Mesenchymal stem cell (in vitro differentiated cells and primary cell): ENCODE measurements at places on chromosomes 6 and 20.

DNA sequence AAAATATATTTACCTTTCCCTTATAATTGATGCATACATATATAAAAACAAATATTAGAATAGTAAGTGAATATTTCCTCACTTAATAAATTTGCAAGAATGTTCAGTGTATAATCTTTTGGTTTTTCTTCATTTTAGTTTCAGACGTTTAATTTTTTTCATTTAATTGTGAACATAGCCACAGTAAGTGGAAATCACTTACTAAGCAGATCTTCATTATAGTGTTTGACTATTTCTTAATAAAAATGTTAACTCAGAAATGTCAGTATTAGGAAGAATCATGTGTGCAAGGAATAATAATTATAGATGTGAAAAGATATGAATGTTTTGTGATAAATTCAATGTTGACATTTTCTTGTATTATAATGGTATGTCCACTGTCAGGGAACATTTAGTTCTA is 27.4 kb downstream of the STXBP5 start:
- H3K27ac ChIP-seq = no peak overlapping the region
- no peaks in the 10 kb centered on the region for H3K27me3 ChIP-seq
- H3K36me3 ChIP-seq = no peaks in the 10 kb centered on the region
- no peak overlapping the region for H3K4me3 ChIP-seq

- DNase-seq = no peak
- H3K4me3 ChIP-seq = no peak overlapping the region
- no peak overlapping the region for H3K27ac ChIP-seq
- no peaks in the 10 kb centered on the region for H3K36me3 ChIP-seq
- peaks cover 6% of the 10 kb centered on the region for H3K4me1 ChIP-seq
- H3K27me3 ChIP-seq = peaks cover 5% of the 10 kb centered on the region
Measured at GRCh38 chr20:32485770-32486478, 99.2 kb downstream of the NOL4L start.

GRCh38 chr20:34439168-34439567 is 76.1 kb downstream of the ITCH start:
- DNase-seq = no peak
- H3K27ac ChIP-seq = no peak overlapping the region
- H3K4me1 ChIP-seq = peaks cover 3% of the 10 kb centered on the region
- peaks cover 75% of the 10 kb centered on the region for H3K36me3 ChIP-seq

GRCh38 chr20:33229843-33230242 is 6.0 kb upstream of the BPIFA1 start:
- H3K36me3 ChIP-seq = no peaks in the 10 kb centered on the region
- H3K27ac ChIP-seq = no peak overlapping the region
- no peaks in the 10 kb centered on the region for H3K4me1 ChIP-seq
- DNase-seq = no peak

GRCh38 chr6:147867433-147868226 is 359.1 kb downstream of the SAMD5 start:
- H3K27ac ChIP-seq = no peak overlapping the region
- no peaks in the 10 kb centered on the region for H3K4me1 ChIP-seq
- no peaks in the 10 kb centered on the region for H3K36me3 ChIP-seq

DNA sequence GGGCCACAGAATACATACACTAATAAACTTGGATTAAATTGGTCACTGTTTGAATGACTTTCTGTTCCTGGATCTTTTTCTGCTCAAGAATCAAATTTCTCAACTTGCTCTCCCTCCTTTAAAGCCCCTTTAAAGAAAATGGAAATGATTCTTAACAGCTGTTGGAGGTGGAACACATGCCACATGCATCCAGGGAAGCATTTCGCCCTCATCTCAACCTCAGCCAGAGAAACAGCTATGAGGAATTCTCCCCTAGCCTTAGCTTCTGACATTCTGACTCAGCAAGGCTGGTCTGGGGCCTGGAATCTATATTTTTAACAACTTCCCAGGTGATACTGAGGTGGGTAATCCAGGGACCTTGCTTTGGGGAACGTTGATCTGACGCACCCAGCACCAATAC is 263.4 kb upstream of the ECI2 start:
- peaks cover 9% of the 10 kb centered on the region for H3K4me1 ChIP-seq
- DNase-seq = no peak
- H3K27ac ChIP-seq = no peak overlapping the region
- no peaks in the 10 kb centered on the region for H3K36me3 ChIP-seq
- no peak overlapping the region for H3K4me3 ChIP-seq

DNA sequence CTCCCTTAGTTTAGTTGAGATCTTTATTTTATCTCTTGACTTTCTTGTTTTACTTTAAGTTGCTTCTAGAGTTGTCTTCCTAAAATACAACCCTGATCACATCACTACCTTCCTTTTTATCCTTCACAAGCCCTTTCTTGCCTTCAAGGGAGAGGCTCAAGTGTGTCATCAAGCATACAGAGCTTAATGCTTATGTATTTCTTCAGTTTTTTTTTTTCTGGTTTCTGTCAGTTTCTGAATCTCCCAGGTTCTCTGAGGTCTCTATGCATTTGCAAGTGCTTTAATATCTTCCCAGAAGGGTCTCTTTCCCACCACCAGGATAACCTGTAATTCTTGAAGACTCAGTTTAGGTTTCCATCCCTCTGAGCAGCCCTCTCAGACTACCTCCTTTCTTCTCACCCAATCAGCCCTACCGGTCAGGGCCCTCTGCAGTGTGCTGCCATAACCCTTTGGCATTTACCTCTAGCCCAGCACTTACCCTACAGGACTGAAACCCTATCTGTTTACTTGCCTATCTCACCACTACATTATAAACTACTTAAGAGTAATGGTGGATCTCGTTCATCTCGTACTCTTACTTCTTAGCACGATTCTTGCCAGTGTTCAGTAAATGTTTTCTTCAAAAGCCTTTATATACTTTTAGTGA is 36.9 kb downstream of the EYA4 start:
- H3K4me1 ChIP-seq = no peaks in the 10 kb centered on the region
- DNase-seq = no peak
- H3K27me3 ChIP-seq = no peaks in the 10 kb centered on the region
- H3K27ac ChIP-seq = no peak overlapping the region

DNA sequence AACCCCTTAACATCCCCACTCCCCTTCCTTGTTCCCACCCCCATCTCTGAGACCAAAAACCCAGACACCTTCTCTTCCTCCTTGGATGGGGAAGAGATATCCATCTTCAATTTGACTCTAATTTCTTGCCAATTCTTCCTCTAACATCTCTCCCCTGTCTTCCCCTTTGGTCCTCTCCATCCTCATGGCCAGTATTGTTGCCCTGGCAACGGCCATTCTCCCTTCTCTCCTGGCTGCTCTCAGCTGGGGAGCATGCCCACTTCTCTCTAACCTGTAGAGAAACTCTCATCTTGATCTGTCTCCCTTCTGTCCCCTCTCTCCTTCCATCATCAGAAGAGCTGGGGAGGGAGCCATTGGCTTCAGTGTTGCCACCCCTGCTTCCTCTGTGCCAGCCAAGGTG is 86.7 kb downstream of the SRC start:
- no peak for DNase-seq
- H3K27me3 ChIP-seq = peaks cover 78% of the 10 kb centered on the region
- no peaks in the 10 kb centered on the region for H3K4me1 ChIP-seq
- H3K4me3 ChIP-seq = no peak overlapping the region
- no peak overlapping the region for H3K27ac ChIP-seq
- no peaks in the 10 kb centered on the region for H3K36me3 ChIP-seq

- H3K4me3 ChIP-seq = no peak overlapping the region
- H3K27me3 ChIP-seq = no peaks in the 10 kb centered on the region
- no peak overlapping the region for H3K27ac ChIP-seq
- H3K36me3 ChIP-seq = peaks cover 92% of the 10 kb centered on the region
- peaks cover 20% of the 10 kb centered on the region for H3K4me1 ChIP-seq
Measured at GRCh38 chr20:17635332-17636244, 46.5 kb downstream of the RRBP1 start.

GRCh38 chr6:108222504-108222903 is 38.3 kb downstream of the SNX3 start:
- H3K27me3 ChIP-seq = no peaks in the 10 kb centered on the region
- H3K36me3 ChIP-seq = peaks cover 7% of the 10 kb centered on the region
- no peaks in the 10 kb centered on the region for H3K4me1 ChIP-seq
- no peak overlapping the region for H3K27ac ChIP-seq
- H3K4me3 ChIP-seq = no peak overlapping the region

DNA sequence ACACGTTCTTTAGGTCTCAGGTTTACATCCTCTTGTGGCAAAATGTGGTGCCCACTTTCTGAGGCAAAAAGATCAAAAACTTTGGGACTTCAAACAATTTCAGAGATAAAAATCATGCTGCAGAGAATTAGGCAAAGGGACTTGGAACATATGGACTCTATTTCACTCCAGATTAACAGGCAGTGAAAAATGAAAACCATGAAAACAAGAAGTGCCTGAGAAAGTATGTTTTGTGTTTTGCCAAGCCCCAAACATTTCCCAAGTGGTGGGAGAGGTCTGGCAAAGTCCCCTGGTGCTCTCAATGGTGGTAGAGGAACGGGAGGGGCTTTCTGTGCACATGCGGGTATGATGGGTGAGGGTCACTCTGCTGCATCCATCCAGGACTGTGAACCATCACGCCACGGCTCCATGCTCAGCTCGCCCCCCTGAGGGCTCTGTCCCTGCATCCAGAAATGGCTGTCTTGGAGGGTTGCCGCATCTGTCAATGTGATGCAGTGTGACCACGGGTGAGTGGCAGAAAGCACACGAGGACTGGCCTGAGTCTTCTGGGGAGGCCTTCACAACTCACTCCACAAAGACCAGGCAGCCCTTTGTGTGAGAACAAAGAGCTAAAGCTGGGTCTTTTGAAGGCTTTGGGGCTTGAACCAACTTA is 43.2 kb upstream of the TBC1D7 start:
- no peak for DNase-seq
- H3K27me3 ChIP-seq = no peaks in the 10 kb centered on the region
- no peaks in the 10 kb centered on the region for H3K36me3 ChIP-seq

- no peak for DNase-seq
- H3K4me3 ChIP-seq = no peak overlapping the region
- H3K36me3 ChIP-seq = no peaks in the 10 kb centered on the region
- no peaks in the 10 kb centered on the region for H3K4me1 ChIP-seq
- H3K27me3 ChIP-seq = no peaks in the 10 kb centered on the region
Measured at GRCh38 chr6:142706210-142706609, 238.8 kb downstream of the HIVEP2 start.

DNA sequence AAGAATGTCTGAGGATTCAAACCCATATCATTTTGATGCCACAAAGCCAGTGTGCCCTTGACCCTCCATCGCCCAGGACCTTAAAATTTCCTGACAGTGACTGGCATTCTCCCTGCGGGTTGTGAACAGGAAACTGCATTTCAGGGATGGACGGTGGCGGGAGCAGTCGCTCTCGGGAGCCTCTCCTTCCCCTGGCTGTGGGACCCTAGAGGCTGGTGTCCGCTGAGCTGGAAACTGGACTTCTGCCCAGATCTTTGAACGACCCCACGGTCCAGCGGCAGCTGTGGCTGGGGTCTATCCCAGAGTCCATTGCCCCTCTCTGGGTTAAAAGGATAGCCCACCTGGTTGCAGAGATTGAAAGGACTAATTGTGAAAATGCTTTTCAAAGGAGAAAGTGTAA is 1.4 kb upstream of the SEC63 start:
- DNase-seq = no peak
- H3K36me3 ChIP-seq = peaks cover 2% of the 10 kb centered on the region

DNA sequence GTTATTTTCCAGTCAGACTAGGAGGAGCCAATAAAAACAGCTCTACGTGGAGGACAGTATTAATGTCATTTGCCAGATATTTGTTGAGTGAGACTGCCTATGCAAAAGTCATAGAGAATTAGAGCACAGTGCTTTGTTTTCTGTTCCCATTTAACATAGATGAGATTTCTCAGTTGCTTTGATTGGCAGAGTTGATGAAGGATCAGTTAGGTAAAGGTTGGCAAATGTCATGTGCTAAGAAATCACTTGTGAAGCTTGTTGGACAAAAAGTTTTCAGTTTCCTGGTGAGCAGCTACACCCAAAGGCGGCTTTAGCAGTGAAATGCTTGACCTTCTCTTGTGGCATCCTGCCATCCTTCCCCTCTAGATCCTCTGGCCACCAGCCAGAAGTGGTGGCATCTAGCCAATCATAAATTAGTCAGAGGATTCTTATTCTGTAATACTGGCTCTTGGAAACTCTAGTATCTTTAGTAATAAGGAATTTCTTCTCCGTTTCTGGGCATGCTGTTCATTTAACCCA is 37.0 kb downstream of the BCKDHB start:
- no peak overlapping the region for H3K27ac ChIP-seq
- peak; percentile 58 for DNase-seq
- H3K36me3 ChIP-seq = no peaks in the 10 kb centered on the region

DNA sequence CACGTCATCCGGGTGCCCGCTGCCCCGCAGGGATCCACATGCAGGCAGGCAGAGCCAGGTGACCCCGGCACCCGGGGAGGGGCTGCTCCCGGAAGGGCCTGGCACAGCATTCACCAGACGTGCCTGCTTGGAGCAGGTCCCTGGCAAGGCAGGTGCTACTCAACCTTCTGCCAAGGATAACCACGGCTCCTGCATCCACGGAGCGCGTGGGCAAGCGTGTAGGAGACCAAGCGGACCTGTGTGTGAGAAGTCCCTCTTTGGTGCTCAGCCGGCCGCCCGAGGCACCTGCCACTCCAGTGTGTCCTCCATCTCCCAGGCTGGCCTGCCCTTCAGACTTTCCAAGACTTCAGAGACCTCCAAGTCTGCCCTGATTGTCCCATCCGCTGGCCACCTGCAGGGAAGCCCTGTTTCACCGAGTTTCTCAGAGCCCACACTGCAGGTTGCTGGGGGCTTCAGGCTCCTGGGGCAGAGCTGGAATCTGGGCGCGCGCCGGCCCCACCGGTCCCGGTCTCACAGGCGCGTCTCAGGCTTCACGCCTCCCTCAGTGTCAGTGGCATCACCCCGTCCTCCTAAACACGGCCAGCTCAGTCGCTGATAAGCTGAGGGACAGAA is 124.3 kb downstream of the DLL1 start:
- no peak for DNase-seq
- H3K27me3 ChIP-seq = no peaks in the 10 kb centered on the region
- no peaks in the 10 kb centered on the region for H3K36me3 ChIP-seq
- H3K27ac ChIP-seq = no peak overlapping the region
- H3K4me3 ChIP-seq = no peak overlapping the region
- no peaks in the 10 kb centered on the region for H3K4me1 ChIP-seq

DNA sequence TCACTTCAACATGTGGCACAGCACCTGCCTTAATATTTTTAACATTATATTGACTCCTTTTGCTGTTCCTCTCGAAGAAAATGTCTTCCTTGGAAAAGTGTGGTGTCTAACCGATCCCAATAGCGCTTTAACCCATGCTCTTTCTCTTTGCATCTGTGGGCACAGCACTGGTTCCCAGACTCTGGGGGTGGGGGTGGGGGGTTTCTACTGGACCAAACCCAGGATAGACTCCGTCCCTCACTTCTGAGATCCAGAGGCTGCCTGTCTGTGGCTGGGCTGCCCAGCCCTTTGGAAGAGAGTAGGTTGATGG is 3.9 kb upstream of the ZNF292 start:
- no peak for DNase-seq
- H3K4me3 ChIP-seq = peak overlapping the region; percentile 51
- no peaks in the 10 kb centered on the region for H3K27me3 ChIP-seq
- H3K4me1 ChIP-seq = peaks cover 8% of the 10 kb centered on the region
- H3K27ac ChIP-seq = peak overlapping the region; percentile 67
- H3K36me3 ChIP-seq = no peaks in the 10 kb centered on the region

- H3K36me3 ChIP-seq = no peaks in the 10 kb centered on the region
- no peak for DNase-seq
- no peaks in the 10 kb centered on the region for H3K4me1 ChIP-seq
- no peak overlapping the region for H3K27ac ChIP-seq
- H3K4me3 ChIP-seq = no peak overlapping the region
- H3K27me3 ChIP-seq = no peaks in the 10 kb centered on the region
Measured at GRCh38 chr20:54305421-54305820, 97.5 kb downstream of the PFDN4 start.
